Hematopoietic multipotent progenitor cell treated with erythropoietin and hydrocortisone succinate and interleukin-3 and kit ligand, for 6 days (in vitro differentiated cells): ENCODE measurements at places on chromosomes 16 and 17.

- DNase-seq, result no peak
These were observed 101.6 kb downstream of the AXIN2 start for GRCh38 chr17:65459677-65460347.

GRCh38 chr17:43860077-43860725 lies 13.2 kb downstream of the CD300LG start:
- DNase-seq, result no peak

DNA sequence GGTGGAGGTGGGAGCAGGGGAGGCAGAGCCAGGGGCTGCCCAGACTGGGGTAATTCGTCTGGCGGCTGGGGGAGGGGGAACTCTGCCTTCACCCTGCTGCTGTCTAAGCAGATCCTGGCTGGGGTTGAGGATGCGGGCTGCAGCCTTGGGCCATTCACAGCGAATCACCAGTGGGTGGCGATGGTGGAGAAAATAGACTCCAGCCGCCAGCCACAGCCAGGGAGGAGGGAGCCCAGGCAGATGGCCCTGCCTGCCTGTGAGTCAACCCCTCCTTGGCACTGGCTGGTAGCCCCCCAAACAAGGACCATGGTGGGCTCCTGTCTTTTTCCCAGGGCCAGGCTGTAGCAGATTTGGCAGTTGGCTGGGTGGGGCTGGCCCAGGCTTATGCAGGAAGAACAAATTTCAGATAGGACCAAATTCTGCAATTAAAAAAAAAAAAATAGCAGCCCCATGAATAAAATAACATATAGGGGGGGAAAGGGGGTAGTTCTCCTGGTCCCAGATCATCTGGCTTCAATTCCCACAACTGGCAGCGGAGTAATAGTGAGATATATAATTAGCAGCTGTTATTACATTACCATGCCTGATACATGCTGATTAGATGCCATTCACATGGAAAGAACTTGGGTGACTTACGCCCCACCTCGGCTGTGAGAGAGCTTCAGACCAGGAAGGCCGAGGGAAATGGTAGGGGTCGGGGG lies 41.5 kb upstream of the CDH5 start:
- DNase-seq, result peak; percentile 34

- no peak for DNase-seq
These were observed 500 bp upstream of the KAT7 start for GRCh38 chr17:49787884-49788477.

DNA sequence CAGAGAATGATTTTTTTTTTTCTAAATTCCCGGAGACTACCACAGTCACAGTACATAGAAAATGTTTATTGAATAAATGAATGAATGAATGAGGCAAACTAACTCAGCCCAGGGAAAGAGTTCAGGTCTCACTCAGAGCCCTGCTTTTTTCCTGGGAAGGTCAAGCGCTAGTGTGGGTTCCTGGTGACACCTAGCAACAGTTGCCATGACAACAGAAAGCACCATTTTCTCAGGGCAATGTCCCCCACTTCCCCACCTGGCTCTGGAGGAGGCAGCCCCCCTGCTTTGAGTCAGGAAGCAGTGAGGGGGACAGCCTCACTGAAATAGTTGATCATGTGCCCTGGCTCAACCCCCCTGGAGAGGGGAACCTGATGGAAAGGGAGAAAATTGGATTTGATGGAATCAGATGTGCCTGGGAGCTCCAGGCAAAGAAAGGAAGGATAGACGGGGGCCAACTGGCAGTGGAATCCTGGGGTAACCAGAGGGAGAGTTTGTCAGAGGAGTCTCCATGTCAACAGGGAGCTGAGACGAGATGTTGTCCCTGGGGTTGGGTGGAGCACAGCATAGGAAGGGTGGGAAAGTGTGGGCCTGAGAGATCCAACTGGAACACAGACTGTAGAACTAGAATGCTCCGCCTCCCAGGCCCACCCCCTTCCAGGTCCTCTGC lies 242.2 kb upstream of the CCL2 start:
- DNase-seq, result no peak

DNA sequence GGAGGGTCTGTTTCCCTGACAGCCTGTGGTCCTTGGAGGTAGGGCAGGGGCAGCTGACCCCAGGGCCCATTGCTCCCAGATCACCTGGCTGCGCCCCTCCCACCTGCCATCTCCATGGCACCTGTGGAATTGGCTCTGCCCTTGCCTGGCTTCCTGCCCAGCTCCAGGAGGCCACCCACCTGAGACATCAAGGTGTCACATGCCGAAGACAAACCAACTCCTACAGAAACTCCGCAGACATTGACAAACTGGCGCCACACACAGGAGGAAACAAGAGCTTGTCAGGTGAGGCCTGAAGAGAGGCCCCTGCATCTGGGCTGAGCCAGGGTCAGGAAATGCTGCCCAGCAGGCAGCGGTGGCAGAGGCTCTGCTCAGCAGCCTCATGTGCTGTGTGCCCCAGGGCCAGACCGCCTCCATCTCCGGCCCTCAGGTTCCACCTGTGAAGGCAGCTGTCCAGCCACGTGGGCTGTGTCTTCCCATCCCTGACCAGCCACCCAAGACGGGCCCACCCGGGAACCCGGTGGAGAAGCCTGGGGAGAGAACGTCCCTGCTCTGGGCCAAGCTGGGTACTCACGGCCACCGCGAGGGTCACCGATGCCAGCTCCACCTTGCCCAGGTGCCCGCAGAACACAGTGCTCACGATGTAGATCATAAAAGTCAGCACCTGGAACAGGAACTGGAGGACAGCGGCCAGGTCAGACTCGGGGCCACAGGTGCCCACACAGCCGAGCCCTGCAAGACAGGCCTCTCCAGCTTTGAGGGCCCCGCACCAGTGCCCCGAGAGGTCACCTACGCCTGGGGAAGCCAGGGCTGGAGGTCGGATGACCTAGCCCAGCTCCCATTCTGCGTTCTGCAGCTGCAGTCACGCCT lies 1.6 kb downstream of the SLC47A2 start:
- DNase-seq, result no peak
